Activated CD8-positive, alpha-beta memory T cell treated with anti-CD3 and anti-CD28 coated beads, Interleukin-2, amount 50 U/mL, for 4 hours (primary cell): ENCODE measurements at places on chromosomes 3 and 15.

GRCh38 chr3:30502742-30503073, 103.7 kb upstream of the TGFBR2 start:
- no peak for DNase-seq

DNA sequence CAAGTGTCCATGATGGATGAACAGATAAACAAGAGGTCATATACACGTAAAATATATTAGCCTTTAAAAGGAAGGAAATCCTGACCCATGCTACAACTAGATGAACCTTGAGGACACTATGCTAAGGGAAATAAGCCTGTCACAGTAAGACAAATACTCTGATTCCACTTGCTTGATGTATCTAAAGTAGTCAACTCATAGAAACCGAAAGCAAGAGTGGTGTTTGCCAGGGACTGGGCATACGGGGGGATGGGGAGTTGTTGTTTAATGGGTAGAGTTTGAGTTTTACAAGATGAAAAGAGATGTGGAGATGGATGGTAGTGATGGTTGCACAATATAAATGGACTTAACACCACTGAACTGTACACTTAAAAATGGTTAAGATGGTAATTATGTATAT, 65.4 kb downstream of the C3orf70 start:
- no peak for DNase-seq

GRCh38 chr3:153084431-153084830, 77.6 kb upstream of the RAP2B start:
- DNase-seq = no peak

DNA sequence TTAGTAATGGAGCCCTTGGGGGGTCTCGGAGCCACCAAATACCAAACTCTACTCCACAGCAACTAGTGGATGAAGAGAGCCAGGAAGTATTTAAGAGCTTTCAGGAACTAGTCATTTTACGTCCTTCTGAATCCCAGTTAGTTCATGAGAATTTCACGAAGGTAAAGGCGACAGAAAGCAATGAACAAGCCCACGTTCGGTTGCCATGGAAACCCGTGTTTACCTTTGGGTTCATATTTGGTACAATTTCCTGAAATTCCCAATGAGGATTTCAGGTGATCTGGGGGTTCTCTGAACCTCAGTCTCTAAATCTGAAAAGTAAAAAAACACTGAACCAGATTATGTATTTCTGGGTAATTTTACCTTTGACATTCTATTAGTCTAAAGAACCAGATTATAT, 93.0 kb downstream of the BDH1 start:
- DNase-seq = no peak

DNA sequence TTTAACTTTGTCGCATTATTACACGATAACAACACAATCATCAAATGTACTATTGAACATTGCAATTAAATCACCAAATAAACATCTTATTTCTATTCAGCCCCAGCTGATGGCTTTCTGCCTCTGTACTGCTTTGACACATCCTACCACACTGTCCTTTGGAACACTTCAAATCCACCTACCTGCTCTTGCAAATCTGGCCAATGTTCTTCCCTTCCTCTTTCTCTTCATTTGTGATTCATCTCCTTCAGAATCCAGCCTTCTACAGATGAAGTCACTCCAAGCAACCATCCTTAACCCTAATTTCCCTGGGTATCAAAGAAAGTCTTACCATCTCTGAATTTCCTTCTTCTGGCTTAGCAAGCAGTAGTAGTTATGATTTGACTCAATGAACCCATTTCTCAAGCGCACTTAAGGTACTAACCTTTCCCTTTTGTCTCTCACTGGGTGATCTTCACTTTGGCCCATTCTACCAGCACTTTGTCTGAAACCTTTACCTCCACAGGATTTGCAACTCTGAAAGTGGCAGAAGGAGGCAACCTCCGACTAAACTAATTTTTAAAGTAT, 502.9 kb downstream of the FOXP1 start:
- no peak for DNase-seq
